ENCODE measurements at places on chromosomes 12 and 14.

- DNase-seq = no peak
These were observed 117.1 kb upstream of the ARHGAP5 start for GRCh38 chr14:31960039-31960438.

GRCh38 chr12:46370380-46370734, 2.2 kb downstream of the SLC38A2 start:
- no peak for DNase-seq

GRCh38 chr14:104856869-104857860, 7.9 kb upstream of the CEP170B start:
- no peak for DNase-seq

DNA sequence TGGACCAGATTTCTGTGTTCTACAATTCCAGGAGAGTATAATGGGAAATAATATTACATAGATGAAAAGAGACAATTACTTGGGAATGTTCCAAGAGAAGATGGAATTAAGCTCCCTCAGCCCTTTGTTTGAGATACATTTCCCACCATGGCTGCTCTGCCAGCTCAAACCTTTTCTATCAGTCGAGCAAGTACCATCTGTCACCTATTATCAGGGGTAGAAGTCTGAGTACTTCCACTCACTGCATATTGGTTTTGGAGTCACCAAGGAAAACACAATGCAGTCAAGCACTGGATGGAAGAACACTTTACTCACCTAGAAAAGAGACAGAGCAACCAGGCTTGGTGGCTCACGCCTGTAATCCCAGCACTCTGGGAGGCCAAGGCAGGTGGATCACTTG, 270.4 kb upstream of the FAR2 start:
- no peak for DNase-seq

Data from activated naive CD4-positive, alpha-beta T cell treated with Interleukin-2 at 50 U/mL for 16 hours (primary cell).